Dermis blood vessel endothelial cell (primary cell): ENCODE measurements at places on chromosomes 12 and 14.

DNA sequence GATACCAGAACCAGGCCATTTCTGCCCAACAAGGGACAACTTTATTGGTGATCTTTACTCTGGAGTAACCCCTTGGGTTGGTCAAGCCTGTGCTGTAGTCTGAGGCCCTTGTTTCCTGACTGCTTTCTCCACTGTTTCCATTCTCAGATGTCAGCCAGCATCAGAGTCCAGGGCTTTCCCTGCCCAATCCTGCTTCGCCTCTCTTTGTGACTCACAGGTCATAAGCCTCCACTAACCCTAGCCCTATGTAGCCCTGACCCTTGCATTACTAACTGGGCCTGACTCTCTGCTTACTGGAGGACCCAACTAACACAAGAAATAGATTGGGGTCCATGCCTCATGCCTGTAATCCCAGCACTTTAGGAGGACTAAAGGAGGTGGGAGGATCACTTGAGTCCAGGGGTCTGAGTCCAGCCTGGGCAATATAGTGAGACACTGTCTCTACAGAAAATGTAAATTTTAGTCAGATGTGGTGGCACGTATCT is 8.6 kb upstream of the SNRNP35 start:
- no peak for DNase-seq

DNA sequence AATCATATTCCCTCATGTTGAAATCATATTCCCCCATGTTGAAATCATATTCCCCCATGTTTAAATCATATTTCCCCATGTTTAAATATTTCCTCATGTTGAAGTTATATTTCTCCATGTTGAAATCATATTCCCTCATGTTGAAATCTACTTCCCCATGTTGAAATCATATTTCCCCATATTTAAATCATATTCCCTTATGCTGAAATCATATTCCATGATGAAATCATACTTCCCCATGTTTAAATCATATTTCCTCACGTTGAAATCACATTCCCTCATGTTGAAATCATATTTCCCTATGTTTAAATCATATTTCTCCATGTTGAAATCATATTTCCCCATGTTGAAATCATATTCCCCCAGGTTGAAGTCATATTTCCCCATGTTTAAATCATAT is 34.6 kb upstream of the ADGRD1 start:
- no peak for DNase-seq

GRCh38 chr12:15540005-15540404 is 217.7 kb downstream of the PTPRO start:
- no peak for DNase-seq

DNA sequence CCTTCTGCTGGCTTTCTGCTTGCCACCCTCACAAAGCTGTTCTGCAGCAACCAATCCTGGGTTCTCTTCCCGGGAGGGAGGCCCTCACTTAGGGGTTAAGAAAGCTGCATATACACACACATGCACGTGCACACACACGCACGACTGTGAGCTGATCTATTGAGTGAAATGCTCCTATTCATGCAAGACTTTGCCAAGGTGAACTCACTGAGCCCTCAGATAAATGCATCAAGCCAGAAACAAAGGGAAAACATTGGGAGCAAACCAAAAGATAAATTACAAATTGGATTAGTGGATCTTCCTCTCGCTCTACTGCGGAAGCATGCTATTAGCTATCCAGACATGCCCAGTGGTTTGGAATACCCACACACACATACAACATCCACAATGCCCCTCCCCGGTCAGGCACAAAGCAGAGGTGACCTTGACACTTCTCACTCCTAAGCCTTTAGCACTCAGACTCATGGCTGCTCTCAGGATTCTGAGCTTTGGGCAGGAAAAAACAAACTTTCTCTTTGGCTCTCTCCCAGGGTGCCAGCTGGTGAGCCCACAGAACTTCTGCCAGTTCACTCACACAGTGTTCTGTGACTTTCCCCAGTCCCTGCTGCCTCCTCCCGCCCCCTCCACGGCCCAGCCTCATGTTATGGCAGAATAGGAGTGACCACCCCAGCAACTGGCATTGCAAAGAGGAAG is 320.0 kb downstream of the DPF3 start:
- peak; percentile 28 for DNase-seq

- DNase-seq = no peak
These were observed 19.3 kb upstream of the NCOR2 start for GRCh38 chr12:124586756-124587155.

- no peak for DNase-seq
These were observed 31.9 kb upstream of the IFNG-AS1 start for GRCh38 chr12:67957383-67957782.

DNA sequence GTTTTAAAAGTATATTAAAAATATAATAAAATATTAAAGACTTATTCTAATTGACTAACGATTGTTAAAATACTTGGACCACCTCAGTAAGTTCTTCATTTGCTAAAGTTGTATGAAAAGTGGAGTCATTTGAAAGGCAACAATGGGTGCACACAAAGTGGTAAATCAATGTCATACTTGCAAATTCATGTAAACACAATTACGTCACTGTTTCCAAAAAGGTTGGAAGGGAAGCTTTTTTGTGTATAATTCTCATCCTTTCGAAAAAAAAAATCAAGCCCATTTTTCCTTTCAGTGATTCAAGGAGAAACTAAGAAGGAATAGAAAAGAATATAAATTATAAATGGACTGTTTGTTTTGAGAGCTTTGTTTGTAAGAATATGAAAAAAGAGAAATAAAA is 166.2 kb downstream of the PIK3C2G start:
- DNase-seq = no peak

- DNase-seq = peak; percentile 39
These were observed 25.5 kb downstream of the GXYLT1 start for GRCh38 chr12:42119085-42119633.

- no peak for DNase-seq
These were observed 144.5 kb upstream of the DYRK2 start for GRCh38 chr12:67504026-67504425.

- peak; percentile 76 for DNase-seq
These were observed 28.4 kb upstream of the MON2 start for GRCh38 chr12:62438098-62438692.

DNA sequence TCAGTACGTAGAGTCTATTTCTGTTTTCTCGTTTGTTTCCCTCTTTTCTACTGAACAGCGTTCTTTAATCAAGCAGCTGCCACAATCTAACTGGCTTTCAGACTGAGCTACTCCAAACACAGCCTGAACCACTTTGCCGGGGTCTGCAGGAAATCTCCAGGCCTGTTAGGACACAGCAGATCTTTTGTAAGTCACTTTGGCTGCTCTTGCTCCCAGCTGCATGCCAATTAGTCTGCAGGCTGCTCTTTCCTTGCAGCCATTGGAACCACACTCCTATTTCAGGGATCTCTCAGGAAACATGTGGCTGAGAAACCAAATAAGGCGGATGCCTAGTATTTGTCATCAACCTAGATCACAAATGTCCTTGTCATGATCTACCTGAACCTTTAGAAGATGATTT is 73.6 kb downstream of the TMTC1 start:
- no peak for DNase-seq

DNA sequence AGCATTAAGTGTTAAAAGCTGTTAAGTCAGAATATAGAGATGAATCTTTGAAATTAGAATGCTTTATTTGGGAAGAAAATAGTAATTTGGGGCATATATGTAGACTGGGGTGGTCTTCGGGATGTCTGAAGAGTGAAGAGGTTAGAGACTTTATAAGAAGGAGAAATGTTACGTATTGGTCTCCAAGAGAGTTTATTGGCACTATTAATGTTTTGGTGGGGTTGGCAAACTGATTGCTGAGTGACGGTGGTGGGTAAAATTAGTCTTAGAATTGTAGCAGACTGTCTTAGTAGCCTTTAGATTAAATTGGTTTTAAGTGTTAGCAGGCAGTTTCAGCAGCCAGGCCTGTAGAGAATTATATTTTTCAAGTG is 4.9 kb upstream of the ATP23 start:
- DNase-seq = no peak

DNA sequence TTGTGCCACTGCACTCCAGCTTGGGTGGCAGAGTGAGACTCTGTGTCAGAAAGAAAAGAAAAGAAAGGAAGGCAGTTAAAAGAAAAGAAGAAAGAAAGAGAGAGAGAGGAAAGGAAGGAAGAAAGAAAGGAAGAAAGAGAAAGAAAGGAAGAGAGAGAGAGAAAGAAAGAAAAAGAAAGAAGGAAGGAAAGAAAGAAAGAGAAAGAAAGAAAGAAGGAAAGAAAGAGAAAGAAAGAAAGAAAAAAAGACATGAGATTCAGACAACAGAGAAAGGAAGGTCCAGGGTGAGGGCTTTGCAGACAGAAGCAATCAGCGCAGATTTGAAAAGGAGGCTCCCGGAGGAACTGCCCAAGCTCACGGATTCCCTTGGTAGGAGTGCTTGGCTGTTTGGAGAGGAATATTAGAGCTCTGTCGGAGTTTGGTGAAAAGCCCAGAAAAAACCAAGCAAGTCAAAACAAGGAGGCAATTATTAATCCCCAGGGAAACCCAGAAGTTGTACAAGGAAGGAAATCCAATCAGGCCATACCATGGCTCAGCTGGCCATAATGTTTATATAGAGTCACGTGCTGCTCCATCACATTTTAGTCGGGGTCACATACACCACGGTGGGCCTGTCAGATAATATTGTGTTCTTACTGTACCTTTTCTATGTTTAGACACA is 11.6 kb upstream of the CCDC85C start:
- DNase-seq = peak; percentile 91

DNA sequence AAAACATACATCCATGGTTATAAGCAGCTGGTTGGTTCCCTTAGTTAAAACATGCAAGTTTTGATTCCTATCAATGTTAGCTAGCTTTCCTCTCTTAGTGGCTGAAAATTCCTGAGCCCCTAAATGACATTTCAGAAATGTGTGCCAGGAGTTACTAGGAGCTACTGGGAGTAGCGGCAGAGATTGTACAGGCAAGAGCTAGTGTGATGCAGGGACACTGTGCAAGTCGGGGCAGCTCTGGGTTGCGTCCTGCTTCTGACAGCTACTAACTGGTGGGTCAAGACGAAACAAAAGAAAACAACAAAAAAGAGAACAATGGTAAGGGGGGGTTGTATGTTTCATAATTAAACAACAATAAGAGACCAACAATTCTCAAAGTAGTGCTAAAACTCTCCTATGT is 35.4 kb downstream of the LRIG3 start:
- no peak for DNase-seq

DNA sequence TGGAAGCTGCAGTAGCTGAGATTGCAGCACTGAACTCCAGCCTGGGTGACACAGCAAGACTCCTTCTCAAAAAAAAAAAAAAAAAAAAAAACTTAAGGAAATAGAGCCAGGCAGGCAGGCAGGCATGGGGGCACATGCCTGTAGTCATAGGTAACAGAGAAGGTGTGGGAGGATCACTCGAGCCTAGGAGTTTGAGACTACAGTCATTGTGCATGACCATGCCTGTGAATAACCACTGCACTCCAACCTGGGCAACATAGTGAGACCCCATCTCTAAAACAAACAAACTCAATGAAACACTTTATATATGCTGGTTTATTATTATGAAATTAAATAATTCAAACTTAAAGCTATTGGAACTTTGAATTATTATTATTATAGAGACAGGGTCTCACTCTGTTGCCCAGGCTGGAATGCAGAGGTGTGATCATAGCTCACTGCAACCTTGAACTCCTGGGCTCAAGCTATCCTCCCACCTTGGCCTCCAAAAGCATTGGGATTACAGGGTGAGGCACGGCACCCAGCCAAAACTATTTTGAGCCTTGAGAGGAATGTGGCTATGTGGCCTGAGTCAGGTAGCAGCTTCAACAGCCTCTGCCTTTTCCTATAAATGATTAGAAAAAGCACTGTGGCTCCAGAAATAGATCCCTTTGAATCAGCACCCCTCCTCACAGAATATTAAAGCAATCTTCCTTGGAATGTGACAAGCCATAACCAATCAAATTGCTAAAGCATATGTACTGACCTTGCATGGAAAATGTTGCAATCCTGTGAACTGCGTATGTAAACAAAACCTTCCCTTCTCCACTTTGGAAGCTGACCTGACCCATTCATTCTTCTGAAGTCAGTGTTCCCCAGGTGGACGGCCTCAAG is 34.7 kb upstream of the YY1 start:
- DNase-seq = no peak

DNA sequence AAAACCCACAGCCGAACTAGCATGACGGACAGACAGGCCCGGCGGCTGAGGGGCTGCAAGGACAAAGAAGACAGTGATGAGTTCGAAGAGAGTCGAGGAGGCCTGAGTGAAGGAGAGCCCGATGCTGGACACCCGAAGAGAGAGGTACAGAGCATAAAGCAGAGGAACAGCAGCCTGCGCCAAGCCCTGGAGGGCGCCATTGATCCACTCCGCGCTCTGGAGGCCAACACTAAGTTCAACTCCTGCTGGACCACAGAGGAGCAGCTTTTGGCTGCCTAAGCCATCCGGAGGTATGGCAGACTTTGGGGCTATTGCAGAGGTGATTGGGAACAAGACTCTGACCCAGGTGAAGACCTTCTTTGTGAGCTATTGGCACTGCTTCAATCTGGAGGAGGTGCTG is 7.8 kb upstream of the PLXNC1 start:
- peak; percentile 30 for DNase-seq

- no peak for DNase-seq
These were observed 215.7 kb downstream of the KIF21A start for GRCh38 chr12:39227218-39227617.

GRCh38 chr14:89983375-89983774 is 27.6 kb downstream of the TDP1 start:
- DNase-seq = no peak

- DNase-seq = no peak
These were observed 2.7 kb upstream of the NKX2-8 start for GRCh38 chr14:36585100-36585499.

- DNase-seq = no peak
These were observed 30.0 kb downstream of the NCKAP5L start for GRCh38 chr12:49798248-49798647.

DNA sequence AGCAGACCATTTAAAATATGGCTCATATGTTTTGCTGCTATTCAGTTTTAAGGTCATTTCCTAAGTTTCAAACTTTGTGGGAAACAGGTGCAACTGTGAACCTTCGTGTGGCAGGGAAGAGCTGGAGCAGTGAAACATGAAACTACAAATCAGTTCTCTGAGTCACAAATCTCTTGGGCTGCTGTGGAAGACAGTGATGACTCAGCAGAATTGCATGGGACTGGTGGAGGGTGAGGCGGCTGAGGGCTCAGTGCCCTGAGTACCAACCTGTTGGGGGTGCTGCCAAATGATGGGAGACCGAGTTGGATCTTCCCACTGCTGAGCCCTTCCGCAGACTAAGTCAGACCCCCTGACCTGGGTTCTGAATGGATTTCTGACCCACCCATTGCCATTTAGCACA is 8.4 kb upstream of the CALM1 start:
- peak; percentile 46 for DNase-seq

DNA sequence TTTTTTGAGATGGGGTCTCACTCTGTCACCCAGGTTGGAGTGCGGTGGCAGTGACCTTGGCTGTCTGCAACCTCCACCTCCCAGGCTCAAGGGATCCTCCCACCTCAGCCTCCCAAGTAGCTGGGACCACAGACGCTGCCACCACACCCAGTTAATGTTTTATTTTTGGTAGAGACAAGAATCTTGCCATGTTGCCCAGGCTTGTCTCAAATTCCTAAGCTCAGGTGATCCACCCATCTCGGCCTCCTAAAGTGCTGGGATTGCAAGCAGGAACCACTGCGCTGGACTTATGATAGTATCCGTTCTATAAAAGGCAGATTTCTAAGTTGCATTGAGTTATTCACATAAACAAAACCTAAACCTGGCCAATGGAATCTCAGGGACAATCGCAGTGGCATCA is 321.1 kb upstream of the PRICKLE1 start:
- DNase-seq = no peak
